ENCODE measurements at places on chromosomes 6 and 20.

DNA sequence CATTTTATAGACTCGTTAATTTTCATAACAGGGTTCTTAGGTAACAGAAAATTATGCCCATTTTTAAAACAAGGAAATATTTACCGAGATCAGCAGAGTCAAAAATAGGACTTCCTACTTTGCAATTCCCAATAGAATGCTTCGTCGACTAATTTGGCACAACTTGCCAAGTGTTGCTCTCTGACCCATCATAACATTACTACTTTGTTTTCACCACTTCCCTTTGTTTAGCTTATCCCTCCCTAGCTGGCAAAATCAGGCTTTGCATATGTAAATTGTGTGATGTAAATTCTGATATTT is 914 bp upstream of the RANBP9 start:
- no peak for DNase-seq
- peak overlapping the region; percentile 92 for H3K27ac ChIP-seq

GRCh38 chr6:4983322-4983721 is 20.5 kb downstream of the RPP40 start:
- no peaks in the 10 kb centered on the region for H3K4me1 ChIP-seq
- H3K27me3 ChIP-seq, result no peaks in the 10 kb centered on the region
- H3K4me3 ChIP-seq, result no peak overlapping the region
- no peak overlapping the region for H3K27ac ChIP-seq

DNA sequence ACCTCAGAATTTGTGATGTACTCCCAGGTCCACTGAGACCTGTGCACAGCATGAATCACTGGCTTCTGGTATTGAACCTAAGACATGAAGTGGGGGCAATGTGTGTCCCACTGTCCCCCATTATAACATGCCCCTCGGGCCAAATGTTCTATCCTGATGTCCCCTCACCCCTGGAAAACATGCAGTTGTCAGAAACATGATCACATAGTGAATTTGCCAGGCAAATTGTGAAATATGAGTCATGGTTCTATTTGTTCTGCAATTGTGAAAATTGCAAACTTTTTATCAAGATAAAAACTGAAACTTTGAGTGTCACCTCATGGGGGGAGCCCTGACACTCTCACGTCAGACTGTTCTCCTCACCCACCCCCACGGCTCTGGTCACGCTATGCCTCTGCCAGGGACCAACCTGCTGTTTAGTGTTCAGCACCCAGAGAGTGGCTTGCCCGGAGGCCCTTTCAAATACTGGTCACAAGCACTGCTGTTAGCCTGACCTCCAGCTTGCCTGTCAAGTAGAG is 305.3 kb downstream of the CLIC5 start:
- peaks cover 4% of the 10 kb centered on the region for H3K4me1 ChIP-seq
- DNase-seq, result no peak
- H3K27ac ChIP-seq, result no peak overlapping the region
- H3K4me3 ChIP-seq, result no peak overlapping the region
- H3K27me3 ChIP-seq, result peaks cover 18% of the 10 kb centered on the region
- H3K36me3 ChIP-seq, result no peaks in the 10 kb centered on the region

DNA sequence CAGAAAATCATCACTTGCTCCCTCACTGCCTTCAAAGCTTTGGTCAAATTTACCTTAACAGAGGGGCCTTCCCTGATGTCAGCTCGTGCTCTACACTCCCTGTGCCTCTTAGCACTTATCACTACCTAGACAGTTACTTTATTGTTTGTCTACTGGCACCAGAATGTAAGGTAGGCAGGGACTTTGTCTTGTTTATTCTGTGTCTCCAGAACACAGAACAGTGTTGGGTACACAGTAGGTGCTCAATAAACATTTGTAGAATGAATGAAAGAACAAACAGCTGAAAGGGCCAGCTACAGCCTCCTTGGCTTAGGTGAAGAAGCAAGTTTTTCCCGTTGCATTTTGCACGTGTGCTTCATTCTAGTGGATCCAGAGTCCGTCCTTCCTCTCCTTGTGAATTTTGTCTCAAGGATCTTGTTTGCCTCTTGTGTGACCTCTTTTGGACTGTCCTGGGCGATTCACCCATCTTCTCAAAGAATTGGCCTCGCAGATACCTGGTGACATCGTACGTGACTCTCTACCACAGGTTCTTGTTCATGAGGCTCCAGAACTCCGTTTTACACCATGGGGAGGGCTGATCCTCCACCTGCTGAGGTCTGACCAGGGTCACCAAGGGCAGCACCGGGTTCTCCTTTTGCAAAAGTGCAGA is 84.2 kb upstream of the ARMC2 start:
- peak overlapping the region; percentile 38 for H3K27ac ChIP-seq
- DNase-seq, result no peak
- H3K27me3 ChIP-seq, result no peaks in the 10 kb centered on the region

DNA sequence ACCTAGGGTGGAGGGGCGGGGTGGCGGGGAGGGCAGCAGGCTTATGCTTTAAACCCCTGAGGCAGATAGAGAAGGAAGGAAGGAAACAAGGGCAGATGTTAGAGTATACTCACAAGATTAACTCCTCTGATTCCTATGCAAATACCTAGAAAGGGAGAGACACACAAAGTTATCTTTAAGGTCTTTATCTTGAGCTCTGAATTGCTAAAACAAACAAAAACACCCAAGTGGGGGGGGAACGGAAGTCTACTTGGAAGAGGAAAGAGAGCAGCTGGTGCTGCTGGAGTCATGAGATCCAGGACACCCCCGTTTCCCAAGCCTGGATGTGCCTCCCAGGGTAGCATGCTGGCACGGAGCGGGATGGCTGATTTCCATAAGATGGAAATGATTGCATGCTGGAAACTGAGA is 43.4 kb downstream of the PLAGL1 start:
- H3K36me3 ChIP-seq, result no peaks in the 10 kb centered on the region
- H3K4me1 ChIP-seq, result peaks cover 58% of the 10 kb centered on the region
- DNase-seq, result no peak
- H3K27ac ChIP-seq, result peak overlapping the region; percentile 43
- no peaks in the 10 kb centered on the region for H3K27me3 ChIP-seq

DNA sequence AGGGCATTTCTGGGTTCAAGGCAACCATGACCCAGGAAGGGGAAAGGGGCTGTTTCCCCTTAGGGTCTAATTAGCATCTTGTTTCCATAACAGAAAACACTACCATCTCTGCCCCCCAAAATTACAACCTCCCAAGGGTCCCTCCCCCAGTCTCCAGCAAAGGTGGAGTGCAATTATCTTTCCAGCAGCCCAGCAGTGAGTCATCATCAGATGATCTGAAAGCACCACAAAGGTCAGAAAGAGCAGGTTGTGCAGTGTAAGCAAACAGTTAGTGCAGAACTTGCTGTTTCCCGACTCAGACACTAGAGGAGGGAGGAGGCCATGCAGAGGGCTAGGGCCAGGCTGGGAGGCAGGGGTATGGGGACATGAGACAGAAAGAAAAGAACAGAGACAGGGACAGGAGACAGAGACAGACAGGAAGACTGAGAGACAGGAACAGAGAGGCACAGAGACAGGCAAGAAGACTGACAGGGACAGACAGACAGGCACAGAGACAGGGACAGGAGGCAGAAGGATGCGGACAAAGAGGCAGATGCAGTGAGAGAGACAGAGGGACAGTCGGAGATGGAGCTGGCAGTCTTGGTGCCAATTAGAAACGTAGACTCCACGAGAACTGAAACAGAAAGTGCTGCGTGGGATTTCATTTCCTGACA is 62.5 kb downstream of the PYGB start:
- DNase-seq, result no peak
- H3K36me3 ChIP-seq, result peaks cover 16% of the 10 kb centered on the region
- H3K27ac ChIP-seq, result peak overlapping the region; percentile 52
- H3K4me1 ChIP-seq, result peaks cover 29% of the 10 kb centered on the region
- H3K4me3 ChIP-seq, result peak overlapping the region; percentile 24
- no peaks in the 10 kb centered on the region for H3K27me3 ChIP-seq

DNA sequence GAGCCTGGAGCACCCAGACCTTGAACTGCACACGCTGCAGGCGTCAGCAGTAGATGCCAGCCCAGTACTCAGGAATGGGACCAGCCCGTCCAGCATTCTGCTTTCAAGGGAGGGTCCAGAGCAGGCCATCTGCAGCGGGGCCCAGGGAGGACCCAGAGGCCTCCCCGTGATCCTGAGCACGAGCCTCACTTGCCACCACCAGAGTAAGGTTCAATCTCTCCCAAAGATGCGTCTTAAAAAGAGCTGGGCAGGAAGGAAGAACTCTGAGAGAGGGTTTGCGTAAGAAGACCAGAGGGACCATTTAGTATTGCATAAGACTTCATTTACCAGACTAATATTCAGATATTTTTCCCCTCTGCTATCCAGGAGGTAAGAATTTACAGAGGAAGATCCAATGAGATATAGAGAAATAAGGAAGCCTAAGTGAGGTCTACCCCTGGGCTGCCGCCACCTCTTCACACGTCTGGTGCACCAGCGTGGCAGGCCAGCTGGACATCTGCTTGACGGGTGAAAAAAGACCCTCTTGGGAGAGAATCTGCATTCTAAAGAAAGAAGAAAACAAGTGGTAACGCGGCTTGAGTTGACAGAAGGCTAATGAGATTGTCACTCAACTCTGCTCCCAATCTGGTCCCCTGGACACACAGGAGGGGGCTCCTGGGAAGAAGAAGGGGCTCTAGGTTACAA is 107.3 kb downstream of the PRND start:
- DNase-seq, result no peak
- peaks cover 9% of the 10 kb centered on the region for H3K4me1 ChIP-seq
- H3K4me3 ChIP-seq, result no peak overlapping the region
- no peaks in the 10 kb centered on the region for H3K27me3 ChIP-seq

DNA sequence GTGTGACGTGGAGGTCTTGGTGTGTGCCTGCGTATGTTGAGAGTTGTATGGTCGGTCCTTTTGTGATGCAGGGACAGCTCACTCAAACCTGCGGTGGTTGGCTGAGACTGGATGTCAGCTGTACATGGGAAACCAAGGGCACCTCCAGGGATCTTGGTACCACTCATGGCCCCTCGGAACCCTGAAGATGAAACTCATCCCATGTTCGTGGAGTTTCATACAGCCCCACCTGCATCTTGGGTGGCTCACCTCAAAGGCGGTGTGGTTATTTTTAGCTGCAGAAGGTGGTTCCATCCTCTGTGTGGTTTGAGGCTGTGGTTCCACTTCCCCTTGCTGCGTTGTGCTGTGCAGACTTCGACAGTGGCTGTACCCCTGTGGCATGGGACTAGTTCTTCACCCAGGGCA is 52.6 kb upstream of the SLC22A1 start:
- H3K27ac ChIP-seq, result no peak overlapping the region
- no peaks in the 10 kb centered on the region for H3K27me3 ChIP-seq
- H3K36me3 ChIP-seq, result peaks cover 94% of the 10 kb centered on the region
- DNase-seq, result no peak

GRCh38 chr6:32589596-32590449 is at the start of gene HLA-DRB1:
Gene HLA-DRB1, minus strand, starts transcription at chr6:32589848. Its CDS starts 106 bp downstream, at chr6:32589742.
- no peaks in the 10 kb centered on the region for H3K27me3 ChIP-seq
- no peaks in the 10 kb centered on the region for H3K36me3 ChIP-seq
- H3K4me1 ChIP-seq, result no peaks in the 10 kb centered on the region
- no peak for DNase-seq

DNA sequence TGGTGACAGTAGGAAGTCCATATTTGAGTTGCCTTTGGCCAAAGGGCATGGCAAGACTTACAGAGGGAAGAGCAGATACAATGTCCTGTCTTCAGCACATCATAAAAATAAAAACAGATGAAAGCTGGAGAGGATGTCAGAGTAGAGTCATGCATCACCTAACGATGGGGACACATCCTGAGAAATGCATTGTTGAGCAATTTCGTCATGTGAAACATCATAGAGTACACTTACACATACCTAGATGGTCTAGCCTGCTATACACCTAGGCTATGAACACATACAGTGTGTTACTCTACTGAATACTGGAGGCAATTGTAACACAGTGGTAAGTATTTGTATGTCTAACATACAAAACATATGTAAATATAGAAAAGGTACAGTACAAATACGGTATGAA is 75.6 kb downstream of the VEGFA start:
- DNase-seq, result no peak
- H3K4me1 ChIP-seq, result no peaks in the 10 kb centered on the region
- no peak overlapping the region for H3K4me3 ChIP-seq
- H3K36me3 ChIP-seq, result no peaks in the 10 kb centered on the region

GRCh38 chr20:35563834-35564233 is 22.0 kb downstream of the ERGIC3 start:
- no peaks in the 10 kb centered on the region for H3K4me1 ChIP-seq
- H3K4me3 ChIP-seq, result no peak overlapping the region
- DNase-seq, result no peak
- no peak overlapping the region for H3K27ac ChIP-seq
- no peaks in the 10 kb centered on the region for H3K36me3 ChIP-seq
- H3K27me3 ChIP-seq, result no peaks in the 10 kb centered on the region

GRCh38 chr20:17343091-17343490 is 116.3 kb downstream of the PCSK2 start:
- DNase-seq, result no peak
- H3K4me3 ChIP-seq, result no peak overlapping the region
- H3K36me3 ChIP-seq, result no peaks in the 10 kb centered on the region

GRCh38 chr6:33279971-33280511 is 3.1 kb downstream of the B3GALT4 start:
- no peak for DNase-seq
- peaks cover 45% of the 10 kb centered on the region for H3K4me1 ChIP-seq
- H3K4me3 ChIP-seq, result no peak overlapping the region

GRCh38 chr20:37369846-37370245 is 23.9 kb downstream of the SRC start:
- no peak overlapping the region for H3K4me3 ChIP-seq
- DNase-seq, result no peak
- no peak overlapping the region for H3K27ac ChIP-seq
- H3K27me3 ChIP-seq, result no peaks in the 10 kb centered on the region
- no peaks in the 10 kb centered on the region for H3K4me1 ChIP-seq

DNA sequence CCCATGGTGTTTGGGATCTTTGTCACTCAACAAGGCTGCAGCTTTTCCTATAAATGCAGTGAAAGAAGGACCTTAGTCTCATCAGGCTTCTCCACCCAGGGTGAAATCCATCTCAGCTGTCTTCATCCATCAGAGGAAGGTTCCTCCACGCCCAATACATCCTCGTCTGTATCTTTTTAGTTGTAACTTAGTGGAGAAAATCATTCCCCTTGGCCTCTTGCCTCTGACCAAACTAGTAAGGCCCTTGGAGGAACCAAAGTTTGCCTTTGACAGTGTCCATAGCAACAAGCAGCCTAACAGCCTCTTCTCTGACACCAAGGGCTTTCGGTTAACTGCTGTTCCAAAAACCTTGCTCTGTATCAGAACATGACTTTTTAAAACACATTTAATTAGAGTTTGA is 230.3 kb upstream of the ECI2 start:
- no peak overlapping the region for H3K4me3 ChIP-seq
- no peak for DNase-seq
- H3K36me3 ChIP-seq, result no peaks in the 10 kb centered on the region
- H3K27ac ChIP-seq, result no peak overlapping the region
- no peaks in the 10 kb centered on the region for H3K27me3 ChIP-seq
- peaks cover 21% of the 10 kb centered on the region for H3K4me1 ChIP-seq
